Naive thymus-derived CD8-positive, alpha-beta T cell (primary cell): ENCODE measurements at places on chromosomes 11 and 22.
A peak's percentile ranks its signal among the peaks of the same experiment; 100 is the strongest.

- no peak for DNase-seq
Observed at GRCh38 chr11:45702511-45702910, 37.1 kb upstream of the CHST1 start.

- no peak for DNase-seq
Observed at GRCh38 chr22:45579306-45579705, 76.6 kb downstream of the FBLN1 start.

DNA sequence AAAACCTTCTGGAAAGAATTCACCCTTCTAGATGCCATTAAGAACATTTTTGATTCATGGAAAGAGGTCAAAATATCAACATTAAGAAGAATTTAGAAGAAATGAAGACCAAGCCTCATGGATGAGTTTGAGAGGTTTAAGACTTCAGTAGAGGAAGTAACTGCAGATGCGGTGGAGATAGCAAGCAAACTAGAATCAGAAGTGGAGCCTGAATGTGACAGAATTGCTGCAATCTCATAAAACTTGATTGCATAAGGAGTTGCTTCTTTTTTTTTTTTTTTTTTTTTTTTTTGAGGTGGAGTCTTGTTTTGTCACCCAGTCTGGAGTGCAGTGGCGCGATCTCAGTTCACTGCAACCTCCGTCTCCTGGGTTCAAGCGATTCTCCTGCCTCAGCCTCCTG, 51.6 kb downstream of the MS4A13 start:
- no peak for DNase-seq

GRCh38 chr22:43133401-43133800, 9.8 kb downstream of the MCAT start:
- no peak for DNase-seq

DNA sequence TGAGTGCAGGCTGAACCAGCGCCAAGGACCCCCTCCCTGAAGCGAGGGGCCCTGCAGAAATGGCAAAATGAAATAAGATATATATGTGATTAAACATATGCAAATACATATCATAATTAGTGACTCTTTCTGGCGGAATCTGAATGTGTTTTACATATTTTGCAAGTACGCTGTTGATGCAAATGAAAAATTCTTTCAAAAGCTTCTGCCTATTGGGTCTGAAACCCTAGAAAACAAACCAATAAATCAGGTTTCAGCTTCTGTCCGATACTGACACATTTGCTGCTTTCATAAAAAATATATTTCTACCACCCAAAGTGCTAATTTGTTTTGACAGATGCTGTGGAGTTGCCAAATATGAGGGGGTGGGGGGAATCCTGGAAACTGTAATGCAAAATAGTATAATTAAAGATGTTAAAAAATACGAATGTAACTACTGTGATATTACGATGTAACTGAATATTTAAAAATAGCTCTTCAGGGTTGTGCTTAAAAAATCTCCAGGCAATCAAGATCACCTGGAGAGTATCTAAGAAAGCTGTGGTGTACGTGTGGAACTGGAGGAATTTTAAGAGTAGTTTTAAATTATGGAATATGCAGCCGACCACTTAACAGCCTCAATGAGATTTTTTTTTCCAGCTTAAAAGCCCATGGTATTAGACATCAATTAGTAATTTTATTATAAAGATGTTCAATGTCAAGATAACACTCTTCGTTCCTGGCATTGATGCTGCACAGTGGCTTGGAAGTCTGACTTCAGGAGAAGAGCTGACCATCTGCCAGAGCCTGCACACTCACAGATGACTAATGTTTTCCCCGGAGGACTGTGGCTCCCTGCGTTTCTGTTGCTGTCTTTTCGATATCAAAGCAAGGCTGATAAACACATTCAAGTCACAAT, 122.2 kb upstream of the RCN1 start:
- no peak for DNase-seq

GRCh38 chr11:11218629-11218986, 134.4 kb downstream of the CSNK2A3 start:
- no peak for DNase-seq

DNA sequence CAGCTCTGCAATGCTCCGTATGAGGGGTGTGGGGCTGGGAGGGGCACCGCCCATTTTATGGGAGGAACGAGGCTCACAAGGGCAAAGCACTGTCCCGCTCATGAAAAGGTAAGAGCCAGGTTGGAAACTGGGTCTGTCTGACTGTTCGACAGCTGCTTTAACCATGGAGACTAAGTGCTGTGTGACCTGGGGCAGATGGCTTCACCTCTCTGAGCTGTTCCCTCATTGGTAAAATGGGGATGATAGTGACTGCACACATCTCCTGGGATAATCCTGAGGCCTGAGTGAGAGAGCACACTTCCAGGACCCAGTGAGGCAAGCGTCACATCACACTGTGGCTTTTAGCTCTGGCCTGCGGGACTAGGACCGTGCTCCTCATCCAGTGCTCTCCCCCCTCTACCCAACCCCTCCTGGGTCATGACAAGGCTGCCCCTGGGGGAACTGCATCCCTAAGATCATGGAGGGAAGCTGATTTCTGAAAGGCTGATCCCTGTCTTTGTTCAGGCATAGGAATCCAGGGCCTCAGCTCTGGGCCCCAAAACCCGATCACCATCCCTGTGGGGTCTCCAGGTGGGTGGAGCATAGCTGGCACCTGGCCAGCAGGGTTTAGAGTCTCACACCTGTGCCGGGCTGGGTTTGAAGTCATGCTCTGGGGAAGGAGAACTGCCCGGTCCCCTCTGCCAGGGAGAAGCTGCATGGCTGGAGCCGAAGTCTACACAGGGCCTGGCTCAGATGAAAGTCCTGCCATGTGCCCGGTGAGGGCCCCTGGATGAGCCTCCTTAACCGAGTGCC, 21.3 kb downstream of the FGF3 start:
- no peak for DNase-seq

- no peak for DNase-seq
Observed at GRCh38 chr22:22768885-22769284, 118.7 kb upstream of the IGLL5 start.

DNA sequence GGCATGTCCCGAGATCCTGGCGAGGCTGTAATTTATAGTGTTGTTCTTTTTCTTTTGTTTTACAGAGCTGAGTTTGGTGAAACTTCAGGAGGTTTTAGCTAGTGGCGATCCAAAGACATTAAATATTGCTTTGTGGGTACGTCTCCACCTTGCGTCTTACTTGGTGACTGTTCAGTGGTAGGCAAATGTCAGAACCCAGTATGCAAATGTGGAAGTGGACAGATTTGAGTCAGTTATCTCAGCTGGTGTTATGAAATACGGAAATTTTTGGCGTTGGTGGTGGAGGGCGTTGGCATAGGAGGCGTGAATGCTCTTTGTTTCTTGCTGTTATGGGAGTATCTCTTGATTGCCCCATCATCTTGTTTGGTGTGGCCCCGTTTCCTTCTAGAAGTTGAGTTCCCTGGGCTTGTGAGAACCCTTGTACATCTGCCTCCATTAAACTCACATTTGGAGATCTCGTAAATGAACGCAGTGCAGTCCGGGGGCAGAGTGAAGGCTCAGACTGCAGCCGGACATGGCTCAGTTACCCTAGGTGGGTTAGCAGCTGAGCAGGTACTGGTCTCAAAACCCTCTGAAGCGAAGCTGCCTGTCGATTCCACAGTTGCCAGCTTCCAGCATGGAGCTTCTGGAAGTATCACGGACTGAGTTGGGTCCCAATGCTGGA, 39.9 kb downstream of the PTPRJ start:
- DNase-seq: no peak

DNA sequence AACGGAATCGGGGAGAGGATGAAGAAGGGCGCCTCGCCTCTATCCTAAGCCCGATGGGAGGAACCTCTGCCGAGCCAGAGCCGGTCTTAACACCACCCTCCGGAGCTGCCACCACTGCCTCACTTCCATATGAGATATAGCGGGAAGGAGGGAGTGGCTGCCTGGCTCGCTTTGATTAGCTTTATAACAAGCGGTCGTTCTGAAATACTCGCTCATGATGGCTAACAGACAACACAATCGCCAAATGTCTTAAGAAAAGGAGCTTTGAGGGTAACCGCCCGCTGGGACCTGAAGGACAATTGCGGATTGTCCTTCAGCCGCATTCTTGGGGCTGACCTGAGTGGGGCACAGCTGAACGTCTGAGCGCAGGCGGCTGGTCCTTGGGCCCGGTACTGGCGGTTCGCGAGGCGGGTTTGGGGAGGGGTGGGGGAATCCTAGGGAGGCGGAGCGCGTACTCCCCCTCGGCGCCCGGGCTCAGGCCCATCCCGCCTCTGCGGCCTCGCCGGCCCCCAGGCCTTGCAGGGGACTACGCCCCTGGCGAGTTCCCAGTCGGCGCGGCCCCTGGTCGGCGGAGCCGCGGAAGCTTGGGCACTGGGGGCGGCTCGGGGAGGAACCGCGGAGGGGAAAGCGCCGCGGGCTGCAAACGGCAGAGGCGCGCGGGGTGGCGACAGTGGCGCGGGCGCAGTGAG, at the start of gene PLAAT5:
Gene PLAAT5 (minus strand): TSS at position 617 of the 689 bp plus-strand sequence. CDS start 133 bp downstream, at position 484.
- peak; percentile 20 for DNase-seq

- no peak for DNase-seq
Observed at GRCh38 chr11:127800989-127801688, 786.2 kb downstream of the ETS1 start.
